ENCODE measurements at places on chromosomes 5 and 9.

DNA sequence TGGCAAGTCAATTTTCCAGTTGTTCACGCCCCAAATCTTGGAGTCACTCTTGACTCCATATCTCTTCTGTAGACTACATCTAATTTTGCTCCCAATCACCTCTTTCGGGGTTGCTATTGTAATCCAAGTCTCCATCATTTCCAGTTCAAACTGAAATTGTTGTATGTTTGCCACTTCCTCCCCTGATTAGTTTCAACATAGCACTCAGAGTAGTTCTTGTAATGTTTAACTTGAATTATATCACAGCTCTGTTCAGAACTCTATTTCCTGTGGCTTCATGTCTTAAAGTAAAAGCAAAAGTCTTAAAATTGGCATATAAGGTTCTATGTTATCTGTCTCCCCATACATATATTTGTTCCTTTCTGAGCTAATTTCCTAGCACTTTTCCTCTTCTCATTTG, 348.5 kb upstream of the RIOK2 start:
- DNase-seq, result no peak

DNA sequence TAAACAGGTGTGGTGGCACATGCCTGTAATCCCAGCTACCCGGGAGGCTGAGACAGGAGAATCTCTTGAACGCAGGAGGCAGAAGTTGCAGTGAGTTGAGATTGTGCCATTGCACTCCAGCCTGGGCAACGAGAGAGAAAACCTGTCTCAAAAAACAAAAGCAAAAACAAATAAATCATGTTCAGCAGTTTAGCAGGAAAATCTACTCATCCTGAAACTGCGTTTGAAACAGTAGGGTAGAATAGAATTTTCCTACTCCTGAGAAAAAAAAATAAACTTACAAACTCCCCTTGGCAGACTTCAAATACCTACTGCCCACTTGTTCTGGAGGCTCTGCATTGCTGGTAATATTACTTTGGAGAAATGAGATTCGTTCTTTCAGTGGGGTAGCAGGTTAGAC, 367.7 kb downstream of the GADD45G start:
- DNase-seq, result no peak

DNA sequence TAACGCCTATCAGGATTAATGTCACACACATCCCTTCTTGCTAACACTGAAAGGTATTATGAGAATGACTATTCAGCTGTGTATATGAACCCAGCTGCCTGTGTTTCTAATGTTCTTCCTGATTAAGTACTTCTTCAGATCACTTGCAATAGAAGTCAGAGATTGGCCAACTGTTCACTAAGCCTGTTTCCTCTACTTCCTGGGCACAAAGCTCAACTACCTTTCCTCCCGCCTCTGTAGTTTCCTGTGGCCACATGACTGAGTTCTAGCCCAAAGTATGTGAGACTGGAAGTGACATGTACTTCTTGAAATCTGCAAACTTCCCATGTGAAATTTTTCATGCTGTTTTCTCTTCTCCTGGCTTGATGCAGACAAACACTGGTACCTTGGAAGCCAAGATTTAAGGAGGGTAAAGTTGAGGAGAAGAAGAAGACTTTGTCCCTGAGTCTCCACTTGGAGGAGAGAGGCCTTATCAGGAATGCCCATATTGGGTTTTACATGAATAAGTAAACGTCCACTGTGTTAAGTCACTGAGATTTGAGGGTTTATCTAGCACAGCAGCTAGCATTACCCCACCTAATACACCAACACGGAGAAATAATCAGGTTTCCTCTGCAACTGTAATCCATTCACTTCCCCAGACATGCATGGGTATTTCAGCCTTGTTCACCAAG, 58.6 kb downstream of the SLIT3 start:
- DNase-seq, result no peak

GRCh38 chr9:134951461-134951860, 33.7 kb upstream of the FCN1 start:
- no peak for DNase-seq

DNA sequence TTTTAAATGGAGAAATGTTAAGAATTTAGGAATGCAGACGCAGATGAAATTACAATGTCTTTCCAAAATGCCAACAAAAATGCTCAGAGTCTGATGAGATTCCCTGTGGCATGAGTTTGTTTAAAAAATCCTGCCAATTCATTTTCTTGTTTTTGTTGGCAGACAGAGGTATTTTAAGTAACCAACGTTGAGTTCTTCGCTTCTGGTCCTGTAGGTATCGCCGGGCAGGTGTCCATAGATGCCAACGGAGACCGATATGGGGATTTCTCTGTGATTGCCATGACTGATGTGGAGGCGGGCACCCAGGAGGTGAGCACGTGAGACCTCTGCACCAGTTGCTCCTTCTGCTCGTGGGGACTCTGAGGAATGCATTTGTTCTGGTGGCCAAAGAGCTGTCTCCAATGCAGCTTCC, 69.4 kb downstream of the NPR3 start:
- DNase-seq, result no peak

- DNase-seq, result no peak
Observed at GRCh38 chr5:36396640-36397039, 94.9 kb upstream of the RANBP3L start.
